ENCODE measurements at places on chromosomes 5 and 9. TPM values are rescaled to one million over a fixed set of nuclear protein-coding genes. Genes with fewer than 3 reads are reported as not detected.

DNA sequence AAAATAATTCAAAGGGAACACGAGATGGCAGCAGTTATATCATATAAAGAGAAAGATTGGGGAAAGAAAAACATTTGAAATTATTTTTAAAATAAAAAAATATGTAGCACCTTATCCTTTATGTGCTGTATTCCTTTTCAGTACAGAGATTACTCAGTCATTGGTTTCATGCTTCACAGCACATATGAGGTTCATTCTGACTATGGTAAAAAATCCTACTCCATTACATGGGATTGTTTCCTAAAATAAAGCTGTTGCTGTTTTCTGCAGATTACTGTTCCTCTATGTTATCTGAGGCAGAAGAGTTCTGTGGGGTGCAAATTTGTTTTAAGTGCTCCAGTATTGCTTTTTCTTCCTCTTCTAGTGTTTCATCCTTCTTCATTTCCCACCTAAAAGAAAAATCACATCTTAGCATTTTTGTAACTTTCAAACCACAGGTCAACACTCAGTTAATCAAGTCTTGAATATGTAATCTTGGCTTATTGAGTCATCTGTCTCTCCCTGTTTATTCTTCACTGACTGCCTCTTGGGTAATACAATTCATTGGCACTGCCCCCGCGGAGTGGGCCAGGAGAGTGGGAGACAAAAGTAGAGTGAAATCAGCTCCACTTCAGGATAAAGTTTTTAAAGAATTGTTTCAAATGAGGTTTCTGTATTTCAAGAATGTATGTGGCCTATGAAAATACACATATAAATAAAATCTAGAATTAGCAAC lies 412.5 kb upstream of the POU5F2 start:
- H3K4me3 ChIP-seq, result no peak overlapping the region
- H3K4me1 ChIP-seq, result no peaks in the 10 kb centered on the region
- H3K27me3 ChIP-seq, result no peaks in the 10 kb centered on the region
- DNase-seq, result no peak
- H3K27ac ChIP-seq, result no peak overlapping the region

The CARD6 gene
- total RNA-seq, result 13.5 TPM

DNA sequence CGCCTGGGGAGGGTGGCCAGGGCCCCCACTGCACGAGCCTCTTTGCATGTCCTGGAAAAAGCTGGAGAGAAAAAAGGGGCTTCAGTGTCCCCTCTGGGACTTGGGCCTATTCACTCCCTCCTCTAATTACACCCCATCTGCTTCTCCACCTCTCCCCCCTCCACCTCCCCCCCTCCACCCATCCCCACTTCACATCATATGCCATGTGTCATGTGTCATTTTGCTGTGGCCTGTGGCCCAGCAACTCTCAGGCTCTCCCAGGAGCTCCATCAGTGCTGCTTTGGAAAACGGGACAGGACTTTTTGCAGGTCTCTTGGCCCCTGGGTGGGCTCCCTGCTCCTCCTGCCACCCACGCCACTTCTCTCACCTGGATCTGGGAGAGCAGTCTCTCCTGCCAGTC lies 68.7 kb downstream of the NTNG2 start:
- no peaks in the 10 kb centered on the region for H3K36me3 ChIP-seq
- no peaks in the 10 kb centered on the region for H3K27me3 ChIP-seq
- H3K27ac ChIP-seq, result no peak overlapping the region
- no peaks in the 10 kb centered on the region for H3K4me1 ChIP-seq

The PCDHA1 gene
- not detected for total RNA-seq

- H3K4me3 ChIP-seq, result no peak overlapping the region
- H3K27me3 ChIP-seq, result no peaks in the 10 kb centered on the region
- no peaks in the 10 kb centered on the region for H3K36me3 ChIP-seq
- H3K4me1 ChIP-seq, result no peaks in the 10 kb centered on the region
- no peak for DNase-seq
- H3K27ac ChIP-seq, result no peak overlapping the region
These were observed 51.8 kb upstream of the RAPGEF1 start for GRCh38 chr9:131791542-131792254.

DNA sequence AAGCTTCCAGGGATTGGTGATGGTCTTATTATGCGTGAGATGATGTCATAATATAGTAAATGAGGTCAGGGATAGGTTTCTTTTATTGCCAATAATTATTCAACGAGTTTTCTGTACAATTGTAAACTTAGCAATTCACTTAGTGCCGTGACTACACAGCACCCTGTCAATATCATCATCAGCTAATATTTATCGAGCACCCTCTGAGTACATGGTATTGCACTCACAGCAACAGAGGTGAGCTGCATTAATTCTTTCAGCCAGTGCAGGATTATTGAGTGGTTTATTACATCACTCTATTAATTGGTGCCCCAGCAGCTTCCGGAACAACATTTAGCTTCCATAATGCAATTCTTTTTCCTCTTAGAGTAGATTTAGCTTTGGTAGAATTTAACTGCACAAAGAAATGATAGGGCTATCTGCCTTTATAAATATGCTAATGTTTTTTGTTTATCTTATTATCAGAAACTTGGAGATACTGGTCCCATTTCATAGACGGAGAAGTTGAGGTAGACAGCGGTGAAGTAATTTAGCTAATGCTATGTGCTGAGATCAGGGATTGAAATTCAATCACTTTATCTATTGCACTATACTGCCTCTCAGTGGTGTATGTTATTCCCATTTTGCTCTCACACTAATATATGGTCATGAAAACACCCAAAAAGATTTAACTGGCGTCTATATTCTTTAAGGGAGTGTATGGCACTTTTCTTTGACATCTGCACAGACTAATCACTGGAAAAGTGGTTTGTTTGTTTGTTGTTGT lies 726.1 kb upstream of the WWC1 start:
- H3K36me3 ChIP-seq, result no peaks in the 10 kb centered on the region
- no peak for DNase-seq
- H3K27me3 ChIP-seq, result no peaks in the 10 kb centered on the region
